ENCODE measurements at places on chromosomes 6 and 20.

GRCh38 chr20:48196486-48196885, 411.2 kb upstream of the SULF2 start:
- no peak for DNase-seq

DNA sequence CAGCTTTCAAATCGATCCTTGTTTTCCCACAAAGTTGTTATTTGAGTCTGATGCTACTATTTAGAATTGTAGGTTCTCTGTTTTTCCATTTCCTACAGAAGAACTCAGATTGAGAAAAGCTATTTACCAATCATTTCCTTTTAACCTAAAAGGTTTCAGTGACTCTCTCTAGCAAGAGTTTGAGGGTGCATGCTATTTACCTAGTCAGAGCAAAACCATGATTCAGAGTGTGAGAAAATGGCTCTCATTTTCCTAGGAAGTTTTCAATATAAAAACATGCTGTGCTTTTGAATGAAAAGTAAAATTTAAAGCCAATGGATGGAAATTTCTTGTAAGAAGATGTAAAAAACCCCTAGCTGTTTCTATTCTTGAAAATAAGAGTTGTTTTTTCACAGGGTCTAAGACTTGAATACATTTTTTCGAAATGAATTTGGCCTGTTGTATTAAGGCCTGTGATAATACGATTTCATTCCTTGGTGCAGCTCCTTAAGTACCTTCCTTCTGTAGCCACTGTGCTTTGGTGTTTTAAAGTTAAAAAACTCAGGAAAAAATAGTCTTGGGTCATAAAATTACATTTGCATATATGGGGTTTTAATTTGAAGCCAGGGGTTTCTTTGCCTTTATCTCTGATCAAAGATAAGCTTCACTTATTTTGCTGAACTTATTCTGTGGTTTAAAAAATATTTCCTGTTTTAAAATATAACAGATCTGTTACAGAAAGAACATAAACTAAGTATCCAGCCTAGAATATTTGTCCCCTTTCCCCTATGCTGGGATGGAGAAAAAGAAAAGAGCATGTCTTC, 18.0 kb upstream of the RSPH3 start:
- no peak for DNase-seq

GRCh38 chr6:39049575-39050283, 1.1 kb downstream of the GLP1R start:
- no peak for DNase-seq

- no peak for DNase-seq
These were observed 203.0 kb downstream of the CDC5L start for GRCh38 chr6:44590471-44590870.

DNA sequence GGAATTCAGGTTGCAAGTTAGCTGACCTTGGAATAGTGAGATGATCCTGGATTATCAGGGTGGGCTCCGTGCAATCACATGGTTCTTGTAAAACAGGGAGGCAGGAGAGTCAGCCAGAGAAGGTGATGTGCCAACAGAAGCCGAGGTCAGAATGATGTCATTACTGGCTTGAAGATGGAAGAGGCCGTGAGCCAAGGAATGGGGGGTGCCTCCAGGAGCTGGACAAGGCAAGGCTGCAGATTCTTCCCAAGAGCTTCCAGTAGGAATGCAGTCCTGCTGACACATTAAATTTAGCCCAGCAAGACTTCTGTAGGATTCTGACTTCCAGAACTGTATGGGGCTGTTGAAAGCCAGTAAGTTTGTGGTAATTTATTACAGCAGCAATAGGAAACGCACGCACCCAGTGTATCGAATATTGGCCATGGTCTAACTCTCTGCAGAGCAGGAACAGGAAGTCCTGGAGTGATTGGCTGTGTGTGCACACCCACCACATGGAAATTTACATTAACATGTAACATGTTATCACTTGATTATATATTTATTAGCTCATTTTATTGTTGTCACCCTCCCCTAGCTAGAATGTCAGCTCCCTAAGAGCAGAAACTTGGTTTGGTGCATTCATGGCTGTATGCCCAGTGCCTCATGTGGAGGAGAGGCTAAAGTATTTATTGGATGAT, 19.1 kb downstream of the SLC24A3 start:
- no peak for DNase-seq

GRCh38 chr6:22296936-22297335, at the start of gene PRL:
TSS of gene PRL (minus strand) at chr6:22297036. CDS start at chr6:22296982, 54 bp downstream.
- no peak for DNase-seq

DNA sequence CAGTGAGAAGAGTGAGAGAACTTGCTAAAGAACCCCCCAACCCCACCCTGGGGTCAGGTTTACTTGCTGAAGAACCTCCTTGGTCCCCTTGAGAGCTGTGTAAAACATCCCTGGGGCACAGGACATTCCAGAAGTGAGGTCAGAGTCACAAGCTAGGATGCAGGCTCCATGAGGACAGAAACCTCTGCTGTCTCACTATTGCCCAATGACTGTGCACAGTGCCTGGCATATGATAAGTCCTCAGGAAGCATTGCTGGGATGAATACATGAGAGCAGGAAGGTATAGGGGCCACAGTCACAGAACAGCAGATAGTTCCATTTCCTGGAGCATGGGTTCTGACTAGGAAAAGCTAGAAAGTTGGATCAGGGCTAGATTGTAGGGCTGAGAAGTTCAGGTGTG, 18.4 kb downstream of the NT5E start:
- no peak for DNase-seq

DNA sequence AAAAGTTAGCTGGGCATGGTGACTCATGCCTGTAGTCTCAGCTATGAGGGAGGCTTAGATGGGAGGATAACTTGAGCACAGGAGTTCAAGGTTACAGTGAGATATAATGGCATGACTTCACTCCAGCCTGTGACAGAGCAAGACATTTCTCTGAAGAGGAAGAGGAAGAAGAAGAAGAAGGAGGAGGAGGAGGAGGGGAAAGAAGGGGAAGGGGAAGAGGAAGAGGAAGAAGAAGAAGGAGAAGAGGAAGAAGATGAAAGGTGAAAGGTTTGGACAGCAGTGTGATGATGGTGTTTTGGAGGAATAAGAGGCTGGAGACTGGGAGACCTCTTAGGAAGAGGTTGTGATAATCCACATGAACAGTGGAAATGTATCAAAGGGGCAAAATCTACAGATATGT, 410.7 kb upstream of the JAG1 start:
- DNase-seq, result no peak

- no peak for DNase-seq
These were observed 4.8 kb upstream of the GPR31 start for GRCh38 chr6:167162591-167162990.

GRCh38 chr6:40743690-40744446, 156.7 kb upstream of the LRFN2 start:
- no peak for DNase-seq

DNA sequence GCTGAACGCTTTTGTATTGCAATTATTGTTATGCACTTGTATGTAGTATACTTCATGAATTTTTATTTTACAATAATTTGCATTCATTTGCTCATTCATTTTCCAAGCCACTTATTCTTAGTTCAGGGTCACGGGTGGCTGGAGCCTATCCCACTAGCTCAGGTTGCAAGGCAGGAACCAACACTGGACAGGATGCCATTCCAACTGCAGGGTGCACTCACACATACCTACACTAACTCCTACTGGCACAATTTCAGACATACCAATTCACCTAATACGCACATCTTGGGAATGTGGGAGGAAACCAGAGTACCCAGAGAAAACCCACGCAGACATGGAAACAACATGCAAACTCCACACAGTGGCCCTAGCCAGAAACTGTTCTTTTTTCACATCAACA, 61.8 kb downstream of the LMBRD1 start:
- DNase-seq, result no peak

DNA sequence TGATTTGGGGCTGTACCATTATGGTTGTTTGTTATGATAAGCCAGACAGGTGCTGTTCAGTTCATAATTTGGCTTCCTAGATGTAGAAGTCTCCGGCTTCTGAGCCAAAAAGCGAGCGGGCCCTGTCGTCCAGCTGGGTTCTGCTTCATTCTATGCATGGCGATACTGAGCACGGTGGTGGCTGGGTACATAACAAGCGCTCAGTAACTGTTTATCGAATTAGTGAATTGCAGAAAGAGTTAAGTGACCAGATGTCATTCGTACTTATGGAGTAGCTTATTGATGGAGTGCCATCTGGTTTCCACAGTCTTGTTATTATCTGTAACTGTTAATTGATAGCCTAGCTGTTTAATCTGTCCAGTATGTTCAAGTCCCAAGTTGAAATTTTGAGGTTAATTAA, 85.0 kb downstream of the DTD1 start:
- no peak for DNase-seq

DNA sequence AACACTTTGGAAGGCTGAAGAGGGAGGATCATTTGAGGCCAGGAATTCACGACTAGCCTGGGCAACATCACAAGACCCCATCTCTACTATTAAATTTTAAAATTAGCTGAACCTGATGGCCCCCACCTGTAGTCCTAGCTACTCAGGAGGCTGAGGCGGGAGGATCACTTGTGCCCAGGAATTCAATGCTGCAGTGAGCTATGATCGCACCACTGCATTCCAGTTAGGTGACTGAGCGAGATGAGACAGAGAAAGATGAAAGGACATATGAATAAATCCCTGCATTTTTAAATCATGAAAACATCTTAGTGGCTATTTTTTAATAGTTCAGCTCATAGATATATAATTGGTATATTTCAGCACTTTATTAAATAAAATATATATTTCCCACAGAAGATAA, 93.8 kb downstream of the GPR63 start:
- no peak for DNase-seq

DNA sequence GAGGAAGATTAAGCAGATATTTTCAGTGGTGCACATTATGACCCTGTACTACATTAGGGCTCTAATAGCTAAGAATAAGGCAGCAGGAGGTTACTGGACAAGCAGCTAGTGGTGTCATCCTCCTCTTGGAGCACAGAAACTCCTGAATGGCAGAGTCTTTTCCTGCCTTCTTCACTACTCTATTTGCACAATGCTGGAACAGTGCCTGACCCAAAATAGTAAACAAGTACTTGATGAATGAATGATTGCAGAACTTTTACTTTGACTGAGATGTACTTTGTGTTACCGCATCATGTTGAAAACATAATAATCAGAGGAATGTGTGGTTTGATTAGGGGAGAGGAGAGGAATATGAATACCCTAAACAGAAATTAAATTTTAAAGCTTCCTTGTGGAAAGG, 30.0 kb upstream of the UST start:
- no peak for DNase-seq

- DNase-seq, result no peak
These were observed 5.5 kb upstream of the NPBWR2 start for GRCh38 chr20:64112691-64113443.

All from stimulated activated CD4-positive, alpha-beta T cell treated with anti-CD3 and anti-CD28 coated beads, TNF-alpha, amount 100 ng/mL, for 1 hour (primary cell).